T-helper 17 cell (primary cell): ENCODE measurements at places on chromosomes 16 and 17.

GRCh38 chr16:61887903-61888302, 148.3 kb downstream of the CDH8 start:
- no peak for DNase-seq

- DNase-seq = no peak
These were observed 542 bp downstream of the CBX4 start for GRCh38 chr17:79838522-79839274.

GRCh38 chr16:53511403-53512280, 8.6 kb upstream of the AKTIP start:
- DNase-seq = no peak

DNA sequence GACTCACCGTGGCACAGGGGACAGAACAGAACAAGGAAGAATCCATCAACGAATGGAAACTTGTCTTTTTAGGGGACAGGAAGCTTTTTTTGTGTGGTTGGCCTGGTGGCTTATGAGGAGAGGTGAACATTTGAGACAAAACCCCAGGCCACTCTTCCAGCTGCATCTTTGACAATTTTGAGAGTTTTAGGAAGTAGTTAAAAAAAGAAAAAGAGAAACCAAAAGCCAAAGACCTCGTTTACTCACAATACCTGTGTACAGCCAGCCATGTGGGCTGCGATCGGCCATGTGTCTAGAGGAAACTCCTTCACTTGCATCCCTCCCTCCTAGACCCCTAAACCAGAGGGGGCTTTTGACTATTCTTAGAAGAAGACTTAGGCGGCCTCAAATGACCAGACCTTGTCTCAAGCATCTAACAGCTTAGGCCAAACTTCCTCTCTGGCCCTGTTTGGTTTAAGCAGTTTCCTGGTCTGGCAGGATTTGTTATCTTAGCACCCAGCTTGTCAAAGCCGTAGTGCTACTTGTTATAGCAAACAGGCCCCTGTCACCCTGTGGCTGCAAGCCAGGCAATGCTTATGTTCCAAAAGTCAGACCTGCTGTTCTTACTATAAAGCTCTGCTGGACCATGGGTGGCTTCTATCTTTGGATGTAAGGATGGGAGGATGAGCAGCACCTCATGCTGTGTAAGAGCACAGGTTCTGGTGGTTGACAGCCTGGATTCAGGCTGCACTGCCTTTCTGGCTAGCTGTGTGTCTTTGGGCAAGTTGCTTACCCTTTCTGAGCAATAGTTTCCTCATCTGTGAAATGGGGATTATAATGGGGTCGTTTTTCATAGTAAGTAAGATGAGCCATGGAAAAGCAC, 17.7 kb downstream of the KSR1 start:
- peak; percentile 60 for DNase-seq

DNA sequence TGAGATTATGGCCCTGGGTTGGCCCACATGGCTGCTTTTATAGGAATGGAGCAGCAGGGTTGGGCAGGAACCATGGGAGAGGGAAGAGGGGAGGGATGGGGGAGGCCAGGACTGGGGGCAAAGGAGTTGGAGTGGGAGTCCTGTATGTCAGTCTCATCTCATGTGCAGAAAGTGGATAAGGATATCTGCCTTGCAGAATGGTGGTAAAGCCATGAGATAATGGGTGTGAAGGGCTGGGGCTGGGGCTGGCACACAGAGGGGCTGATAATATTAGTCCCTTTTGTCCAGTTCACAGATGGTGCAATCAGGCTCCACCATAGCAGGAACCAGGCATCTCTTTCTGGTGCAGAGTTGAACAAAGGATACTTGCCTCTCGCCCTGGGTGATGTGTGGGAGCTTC, 101.3 kb downstream of the MRM1 start:
- no peak for DNase-seq

DNA sequence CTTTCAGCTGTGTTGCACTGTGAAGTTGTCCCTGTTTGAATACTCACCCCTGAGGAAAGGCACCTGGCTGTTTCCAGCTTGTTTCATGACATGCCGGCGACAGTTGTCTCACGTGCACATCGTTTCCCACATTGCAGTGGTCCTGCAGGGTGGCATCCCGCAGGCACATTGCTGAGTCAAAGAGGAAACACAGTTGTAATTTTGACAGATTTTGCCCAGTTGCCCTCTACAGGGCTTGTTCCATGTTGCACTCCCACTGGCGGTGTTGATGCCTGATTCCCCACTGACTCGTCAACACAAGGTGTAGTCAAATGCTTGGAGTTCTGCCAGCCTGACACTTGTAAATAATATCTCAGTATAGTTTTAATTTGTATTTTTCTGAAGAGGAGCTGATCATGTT, 23.8 kb downstream of the EPN2 start:
- no peak for DNase-seq
